ENCODE measurements at places on chromosomes 13 and 19. TPM values are rescaled to one million over a fixed set of nuclear protein-coding genes. Genes with fewer than 3 reads are reported as not detected.
A peak's percentile ranks its signal among the peaks of the same experiment; 100 is the strongest.

TUBA3C gene
- not detected for total RNA-seq

- no peaks in the 10 kb centered on the region for H3K27me3 ChIP-seq
- H3K36me3 ChIP-seq, result peaks cover 16% of the 10 kb centered on the region
- DNase-seq, result no peak
- H3K4me1 ChIP-seq, result no peaks in the 10 kb centered on the region
Observed at GRCh38 chr19:48123907-48124651, 13.5 kb upstream of the PLA2G4C start.

DNA sequence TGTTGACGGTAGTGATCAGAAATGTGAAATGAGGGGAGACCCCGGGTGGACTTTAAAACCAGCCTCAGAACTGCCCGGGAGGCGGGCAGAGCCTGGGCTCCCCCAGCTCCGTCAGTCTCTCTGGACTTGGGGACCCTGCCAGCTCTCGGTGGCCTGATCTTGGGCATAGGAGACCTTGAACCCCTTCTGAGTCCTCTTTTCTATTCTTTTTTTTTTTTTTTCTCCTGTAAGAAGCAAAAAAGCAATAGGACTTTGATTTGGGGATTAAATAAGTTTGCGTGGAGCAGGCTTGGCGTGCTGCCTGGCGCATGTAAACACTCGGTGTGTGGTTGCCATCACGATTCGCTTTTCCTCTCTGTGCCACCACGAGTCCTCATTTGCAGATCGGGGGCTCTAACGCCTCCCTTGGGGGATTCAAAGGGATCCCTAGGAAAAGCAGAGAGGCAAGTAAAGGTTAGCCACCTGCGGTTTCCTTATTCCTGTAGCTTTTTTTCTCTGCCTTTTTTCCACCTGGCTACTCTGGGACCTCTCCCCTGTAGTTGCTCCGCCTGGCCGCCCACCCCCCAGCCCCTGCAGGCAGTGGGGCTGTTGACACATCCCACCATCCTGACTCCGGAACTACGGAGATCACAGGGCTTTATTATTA lies 1.3 kb downstream of the SAFB start:
- H3K4me3 ChIP-seq, result peak overlapping the region; percentile 83
- H3K27me3 ChIP-seq, result no peaks in the 10 kb centered on the region
- DNase-seq, result peak; percentile 7

- no peak overlapping the region for H3K4me3 ChIP-seq
- no peaks in the 10 kb centered on the region for H3K4me1 ChIP-seq
- H3K36me3 ChIP-seq, result no peaks in the 10 kb centered on the region
- H3K27me3 ChIP-seq, result no peaks in the 10 kb centered on the region
- DNase-seq, result no peak
Observed at GRCh38 chr13:27161980-27162379, 9.6 kb downstream of the USP12 start.

DNA sequence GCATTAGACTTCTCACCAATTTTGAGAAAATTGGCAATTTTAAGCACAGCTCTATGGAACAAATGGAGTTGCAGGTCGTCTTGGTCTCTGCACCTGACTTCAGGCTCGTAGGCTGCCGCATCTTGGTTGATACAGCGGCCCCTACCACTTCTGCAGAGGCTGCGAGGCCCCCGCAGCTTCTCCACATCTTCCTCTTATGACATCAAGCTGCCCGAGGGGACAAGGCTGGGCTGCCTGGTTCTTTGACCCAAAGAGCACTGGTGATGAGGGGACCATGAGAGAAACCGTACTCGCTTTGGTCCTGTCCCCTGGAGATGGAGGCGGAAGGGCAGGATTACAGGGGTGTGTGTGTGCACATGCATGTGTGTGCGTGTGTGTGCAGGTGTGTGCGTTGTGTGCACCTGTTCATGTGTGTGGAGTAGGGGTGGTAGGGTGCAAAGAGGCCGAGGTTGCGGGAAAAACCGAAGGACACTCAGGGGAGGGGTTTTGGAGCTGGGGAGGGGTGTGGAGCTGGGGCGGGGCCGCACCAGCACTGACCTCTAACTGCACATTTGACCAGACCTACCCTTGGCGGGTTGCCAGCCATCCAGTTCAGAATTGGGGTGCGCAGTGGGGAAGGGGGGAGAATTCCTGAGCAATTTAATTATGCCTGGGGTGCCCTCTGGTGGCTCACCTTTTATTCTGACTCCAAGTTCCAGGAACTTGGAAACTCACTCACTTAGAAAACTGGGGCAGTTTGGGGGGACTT lies 65.1 kb upstream of the ARHGEF7 start:
- H3K36me3 ChIP-seq, result no peaks in the 10 kb centered on the region
- no peak overlapping the region for H3K4me3 ChIP-seq
- H3K4me1 ChIP-seq, result no peaks in the 10 kb centered on the region
- no peak overlapping the region for H3K27ac ChIP-seq
- no peaks in the 10 kb centered on the region for H3K27me3 ChIP-seq

GRCh38 chr13:113804017-113804702 lies 45.1 kb downstream of the TMEM255B start:
- peaks cover 69% of the 10 kb centered on the region for H3K27me3 ChIP-seq
- H3K4me1 ChIP-seq, result no peaks in the 10 kb centered on the region
- H3K27ac ChIP-seq, result no peak overlapping the region

- H3K27me3 ChIP-seq, result no peaks in the 10 kb centered on the region
- no peak overlapping the region for H3K27ac ChIP-seq
- no peak overlapping the region for H3K4me3 ChIP-seq
- no peak for DNase-seq
- no peaks in the 10 kb centered on the region for H3K4me1 ChIP-seq
Observed at GRCh38 chr13:82221621-82222020, 1660.7 kb downstream of the SLITRK1 start.

GRCh38 chr19:13598098-13598497 lies 91.8 kb upstream of the CACNA1A start:
- H3K4me3 ChIP-seq, result no peak overlapping the region
- H3K36me3 ChIP-seq, result no peaks in the 10 kb centered on the region
- no peak overlapping the region for H3K27ac ChIP-seq
- DNase-seq, result no peak

- no peak for DNase-seq
- H3K27ac ChIP-seq, result no peak overlapping the region
- H3K4me3 ChIP-seq, result no peak overlapping the region
- no peaks in the 10 kb centered on the region for H3K4me1 ChIP-seq
Observed at GRCh38 chr19:720345-721160, 11.8 kb downstream of the PALM start.

- H3K27ac ChIP-seq, result no peak overlapping the region
- H3K4me3 ChIP-seq, result no peak overlapping the region
- H3K36me3 ChIP-seq, result no peaks in the 10 kb centered on the region
- H3K4me1 ChIP-seq, result no peaks in the 10 kb centered on the region
- H3K27me3 ChIP-seq, result no peaks in the 10 kb centered on the region
Observed at GRCh38 chr13:78317030-78317429, 286.3 kb downstream of the POU4F1 start.

DNA sequence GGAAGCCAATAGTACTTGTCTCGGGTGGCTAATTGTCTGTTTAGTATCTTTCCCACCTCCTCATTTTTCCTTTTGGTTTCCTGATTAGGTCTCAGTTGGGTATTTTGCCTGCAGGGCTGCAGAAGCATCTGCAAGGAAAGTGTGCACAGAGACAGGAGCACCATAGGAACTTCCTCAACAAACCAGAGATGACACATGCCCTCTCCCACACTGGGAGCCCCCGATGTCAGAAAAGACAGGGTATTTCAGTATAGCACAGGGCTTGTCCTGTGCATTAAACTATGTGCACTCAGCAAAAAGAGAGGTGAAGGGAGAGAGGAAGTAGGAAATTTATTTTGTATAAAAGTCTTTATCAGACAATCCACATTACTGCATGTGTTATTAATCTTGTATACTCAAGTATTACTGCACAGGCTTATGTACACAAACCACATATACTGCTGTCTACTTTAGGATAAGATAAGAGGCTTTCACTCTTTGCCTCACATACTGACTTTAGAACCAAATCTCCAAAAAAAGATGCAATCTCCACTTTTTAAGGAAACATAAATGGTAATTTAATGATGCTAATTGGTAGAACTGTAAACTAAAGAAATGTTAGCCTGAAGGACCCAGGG lies 501.0 kb downstream of the FOXO1 start:
- H3K4me3 ChIP-seq, result no peak overlapping the region
- no peaks in the 10 kb centered on the region for H3K36me3 ChIP-seq
- no peaks in the 10 kb centered on the region for H3K27me3 ChIP-seq
- H3K27ac ChIP-seq, result no peak overlapping the region

IZUMO2 gene
- not detected for total RNA-seq

S1PR4 gene
- total RNA-seq, result 0.37 TPM

DNA sequence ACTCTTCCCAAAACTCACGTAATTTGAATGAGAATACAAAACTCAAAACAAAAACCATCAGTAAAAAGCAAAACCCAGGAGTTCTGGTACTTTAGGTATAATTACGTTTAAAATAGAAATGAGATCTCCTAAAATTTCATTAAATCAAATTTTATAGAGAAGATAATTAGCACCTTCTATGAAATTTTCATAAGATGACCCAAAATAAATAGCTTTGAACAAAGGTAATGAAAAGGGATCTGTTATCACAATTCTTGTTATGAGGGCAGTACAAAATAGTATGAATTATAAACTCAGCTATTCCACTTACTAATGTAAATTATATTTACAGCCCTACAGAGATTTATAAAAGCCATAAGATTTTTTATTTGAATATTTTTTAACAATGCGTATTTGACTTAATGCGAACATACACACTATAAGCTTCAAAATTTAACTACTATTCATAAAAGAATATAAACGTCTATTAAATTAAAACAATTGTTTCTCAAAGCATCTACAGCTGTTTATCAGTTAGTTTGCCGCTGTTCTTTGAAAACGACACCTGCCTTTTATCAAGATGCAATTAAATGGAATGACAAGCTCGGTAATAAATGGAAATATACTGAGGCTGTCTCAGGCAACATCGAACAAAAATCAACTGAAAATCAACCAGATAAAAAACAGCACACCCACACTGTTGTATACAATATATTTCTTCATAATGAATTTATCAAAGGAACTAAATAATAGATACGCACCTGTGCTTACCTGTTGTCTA lies 63.8 kb downstream of the KCNRG start:
- H3K4me3 ChIP-seq, result peak overlapping the region; percentile 87
- H3K27ac ChIP-seq, result peak overlapping the region; percentile 76
- H3K27me3 ChIP-seq, result no peaks in the 10 kb centered on the region
- H3K36me3 ChIP-seq, result 0 out of 2 replicates have a peak, but pooled peaks cover 8% of the 10 kb centered on the region
- H3K4me1 ChIP-seq, result peaks cover 58% of the 10 kb centered on the region

- no peaks in the 10 kb centered on the region for H3K27me3 ChIP-seq
- no peak overlapping the region for H3K4me3 ChIP-seq
- H3K36me3 ChIP-seq, result no peaks in the 10 kb centered on the region
- H3K27ac ChIP-seq, result no peak overlapping the region
Observed at GRCh38 chr13:105552078-105552477, 983.4 kb downstream of the EFNB2 start.

DNA sequence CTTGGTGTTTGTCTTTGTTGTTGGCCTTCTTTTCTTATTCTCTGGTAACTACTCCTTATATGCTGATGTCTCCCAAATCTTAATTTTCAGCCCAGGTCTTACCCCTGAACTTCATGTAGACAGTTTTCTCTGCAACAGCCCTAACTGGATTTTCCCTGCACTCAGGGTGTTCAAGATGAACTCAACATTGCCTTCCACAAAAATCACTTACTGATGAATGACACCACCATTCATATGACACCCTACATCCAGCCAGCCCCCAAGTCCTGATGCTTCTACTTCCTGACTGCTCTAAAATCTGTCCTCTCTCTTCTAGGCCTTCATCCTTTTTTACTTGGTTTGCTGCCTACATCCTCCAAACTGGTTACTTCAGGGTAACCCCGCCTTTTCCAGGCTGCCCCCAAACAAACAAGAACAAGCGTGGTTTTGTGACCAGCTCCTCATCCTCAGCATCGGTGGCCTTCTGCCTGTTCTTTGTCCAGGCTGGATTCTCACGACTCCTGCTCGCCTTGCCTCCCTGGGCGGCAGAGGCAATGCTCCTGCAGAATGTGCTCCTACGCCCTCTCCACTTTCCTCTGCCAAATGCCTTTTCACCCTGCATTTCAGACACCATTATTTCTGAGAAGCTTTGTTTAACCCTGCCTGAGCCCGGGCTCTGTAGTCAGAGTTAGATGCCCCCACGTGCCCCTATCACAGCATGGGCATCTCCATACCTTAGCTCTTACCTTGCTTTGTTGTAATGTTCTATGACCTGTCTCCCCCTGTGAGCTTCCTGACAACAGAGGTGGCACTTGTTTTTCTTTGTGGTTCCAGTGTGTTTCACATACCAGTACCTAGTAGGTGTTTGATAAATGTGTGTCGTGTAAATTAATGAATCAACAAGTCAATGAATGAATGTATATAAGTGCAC lies 61.8 kb downstream of the WDFY2 start:
- no peak for DNase-seq
- H3K27me3 ChIP-seq, result no peaks in the 10 kb centered on the region
- H3K4me1 ChIP-seq, result peaks cover 47% of the 10 kb centered on the region
- H3K36me3 ChIP-seq, result no peaks in the 10 kb centered on the region
- H3K27ac ChIP-seq, result peak overlapping the region; percentile 91

THAP8 gene
- total RNA-seq, result 6.2 TPM

GRCh38 chr19:45876411-45877197 lies 9.3 kb downstream of the IRF2BP1 start:
- no peak overlapping the region for H3K27ac ChIP-seq
- H3K27me3 ChIP-seq, result peaks cover 51% of the 10 kb centered on the region
- no peaks in the 10 kb centered on the region for H3K36me3 ChIP-seq

- no peak overlapping the region for H3K27ac ChIP-seq
- H3K27me3 ChIP-seq, result no peaks in the 10 kb centered on the region
- H3K4me3 ChIP-seq, result no peak overlapping the region
- no peaks in the 10 kb centered on the region for H3K36me3 ChIP-seq
- DNase-seq, result no peak
- no peaks in the 10 kb centered on the region for H3K4me1 ChIP-seq
Observed at GRCh38 chr13:99636728-99637353, 135.6 kb downstream of the TM9SF2 start.

RTBDN gene
- total RNA-seq, result 1.0 TPM

GRCh38 chr13:73268306-73268705 lies 209.5 kb downstream of the KLF5 start:
- no peak for DNase-seq
- no peak overlapping the region for H3K4me3 ChIP-seq
- H3K4me1 ChIP-seq, result no peaks in the 10 kb centered on the region

GRCh38 chr19:30364866-30365800 lies 7.1 kb upstream of the ZNF536 start:
- no peaks in the 10 kb centered on the region for H3K4me1 ChIP-seq
- H3K4me3 ChIP-seq, result no peak overlapping the region
- no peak for DNase-seq
- peaks cover 88% of the 10 kb centered on the region for H3K27me3 ChIP-seq

GRCh38 chr13:45861322-45861721 lies 9.8 kb upstream of the SIAH3 start:
- DNase-seq, result no peak
- H3K36me3 ChIP-seq, result no peaks in the 10 kb centered on the region
- H3K27me3 ChIP-seq, result peaks cover 60% of the 10 kb centered on the region
- H3K27ac ChIP-seq, result no peak overlapping the region

SKA3 gene
- 12.5 TPM for total RNA-seq

NLRP5 gene
- not detected for total RNA-seq

Data from PC-9 (cell line).